Fibroblast of upper back skin (primary cell): ENCODE measurements at places on chromosomes 11 and 22.

DNA sequence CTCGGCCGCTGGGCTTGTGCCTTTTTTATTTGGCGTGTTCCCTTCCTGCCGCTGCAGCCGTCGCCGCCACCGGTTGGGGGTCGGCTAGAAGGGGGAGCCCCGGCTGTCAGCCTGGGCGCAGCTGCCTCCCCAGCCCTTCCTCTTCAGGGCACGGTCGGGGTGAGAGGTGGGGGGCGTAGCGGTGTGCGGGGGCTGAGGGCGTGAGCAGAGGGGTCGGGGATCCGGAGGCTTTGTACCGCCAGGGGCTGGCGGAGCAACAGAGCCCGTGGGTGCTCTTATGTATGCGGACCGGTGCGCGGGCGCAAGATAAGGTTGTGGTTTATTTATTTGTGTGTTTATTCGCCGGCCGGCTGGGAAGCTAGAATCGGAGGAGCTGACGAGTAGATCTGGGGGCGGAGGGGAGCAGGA lies 477 bp downstream of the ZBTB16 start:
- no peak for DNase-seq

DNA sequence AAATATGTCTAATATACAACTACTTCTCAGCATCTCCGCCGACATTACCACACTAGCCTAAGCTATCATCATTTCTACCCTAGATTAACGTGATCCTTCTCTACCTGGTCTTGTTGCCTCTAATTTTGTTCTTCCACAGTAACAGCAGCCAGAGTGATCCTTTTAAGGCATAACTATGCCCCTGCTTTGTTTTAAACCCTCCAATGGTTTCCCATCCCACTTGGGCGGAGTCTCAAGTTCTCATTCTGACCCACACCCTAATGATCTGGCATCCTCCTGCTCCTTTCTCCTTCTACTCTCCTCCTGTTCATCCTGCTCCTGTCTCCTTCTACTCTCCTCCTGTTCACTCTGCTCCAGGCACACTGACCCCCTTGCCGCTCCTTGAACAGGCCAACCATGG lies 31.9 kb upstream of the POU2AF1 start:
- DNase-seq: no peak

GRCh38 chr11:105910095-105910715 lies 111.8 kb downstream of the MSANTD4 start:
- no peak for DNase-seq

DNA sequence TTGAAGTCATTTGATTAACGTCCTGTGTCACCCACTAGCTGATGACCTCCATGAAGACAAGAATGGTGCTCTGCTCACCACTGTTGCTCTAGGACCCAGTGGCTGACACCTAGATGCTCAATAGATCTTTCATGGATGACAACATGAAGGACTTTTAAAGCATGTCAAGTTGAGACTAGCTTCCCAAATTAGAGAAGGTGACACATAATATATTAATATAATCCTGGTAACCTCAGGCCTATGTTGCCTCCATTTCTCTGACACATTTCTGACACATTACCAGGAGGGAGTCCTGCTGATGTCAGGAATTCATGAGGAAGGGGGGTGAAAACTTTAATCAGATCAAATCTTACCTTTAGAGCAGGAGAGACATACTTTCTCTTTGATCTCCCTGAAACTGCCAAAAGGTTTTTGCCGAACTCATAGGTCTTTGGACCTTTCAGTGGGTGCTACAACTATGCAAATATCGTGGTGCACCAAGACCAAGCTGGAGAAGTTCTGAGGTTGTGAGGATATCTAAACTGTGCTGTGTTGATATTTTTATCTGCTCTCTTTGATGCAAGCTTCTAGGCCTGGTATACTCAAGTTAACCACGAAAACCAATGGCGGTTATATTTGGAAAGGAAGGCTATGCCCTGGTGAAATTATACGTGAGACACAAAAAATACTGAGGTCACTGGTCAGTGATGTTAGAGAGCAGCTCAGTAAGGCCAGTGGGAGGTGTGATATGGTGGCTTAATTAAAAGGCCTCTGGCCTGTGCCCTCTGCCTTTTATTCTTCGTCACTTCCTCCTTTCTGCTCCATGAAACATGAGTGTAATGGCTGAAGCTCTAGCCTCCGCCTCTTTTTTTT lies 13.2 kb upstream of the AMPD3 start:
- no peak for DNase-seq

- no peak for DNase-seq
These were observed 157.0 kb downstream of the BRD1 start for GRCh38 chr22:49670456-49671330.

- DNase-seq: no peak
These were observed 182.0 kb downstream of the CHST1 start for GRCh38 chr11:45483416-45483815.

GRCh38 chr11:59173080-59173963 lies 1.4 kb downstream of the DTX4 start:
- DNase-seq: peak; percentile 28

DNA sequence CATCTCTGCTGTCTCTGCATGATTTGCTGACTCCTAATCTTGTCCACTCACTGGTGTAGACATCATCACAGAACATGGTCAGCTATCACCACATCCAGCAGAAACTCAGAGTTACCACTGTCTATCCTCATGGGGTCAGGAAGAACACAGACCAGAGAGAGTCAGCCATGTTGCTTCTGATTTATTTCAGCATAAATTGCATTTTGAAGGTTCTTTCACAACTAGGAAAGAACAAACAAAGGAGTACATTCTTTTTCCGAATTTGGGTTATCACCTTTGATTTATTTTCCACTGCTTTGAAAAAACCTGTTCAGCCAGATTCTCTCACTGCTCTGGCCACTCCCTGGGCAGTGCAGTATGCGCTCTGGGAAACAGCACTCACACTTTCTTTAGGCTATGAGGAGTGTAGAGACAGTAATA lies 172.0 kb upstream of the MTMR2 start:
- no peak for DNase-seq

GRCh38 chr11:118338637-118339061 lies 3.9 kb downstream of the CD3D start:
- no peak for DNase-seq

GRCh38 chr11:117058761-117059261 lies 39.4 kb downstream of the SIK3 start:
- DNase-seq: peak; percentile 71

- DNase-seq: no peak
These were observed 137.0 kb downstream of the ATG16L2 start for GRCh38 chr11:72951193-72951592.

DNA sequence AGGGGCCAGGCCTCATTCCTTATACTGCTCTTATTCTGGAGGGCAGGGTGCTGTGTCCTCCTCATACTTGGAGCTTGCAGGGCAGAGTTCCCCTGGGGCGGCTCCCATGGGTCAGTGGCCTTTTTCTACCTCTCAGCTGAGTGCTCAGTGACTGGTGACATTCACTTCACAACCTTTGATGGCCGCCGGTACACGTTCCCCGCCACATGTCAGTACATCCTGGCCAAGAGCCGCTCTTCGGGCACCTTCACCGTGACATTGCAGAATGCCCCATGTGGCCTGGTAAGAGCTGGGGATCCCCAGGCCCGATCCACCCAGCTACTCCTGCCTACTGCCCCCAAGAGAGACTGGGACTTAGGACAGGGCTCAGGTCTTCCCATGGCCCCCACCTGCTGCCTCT lies 14.5 kb downstream of the OTOG start:
- no peak for DNase-seq

DNA sequence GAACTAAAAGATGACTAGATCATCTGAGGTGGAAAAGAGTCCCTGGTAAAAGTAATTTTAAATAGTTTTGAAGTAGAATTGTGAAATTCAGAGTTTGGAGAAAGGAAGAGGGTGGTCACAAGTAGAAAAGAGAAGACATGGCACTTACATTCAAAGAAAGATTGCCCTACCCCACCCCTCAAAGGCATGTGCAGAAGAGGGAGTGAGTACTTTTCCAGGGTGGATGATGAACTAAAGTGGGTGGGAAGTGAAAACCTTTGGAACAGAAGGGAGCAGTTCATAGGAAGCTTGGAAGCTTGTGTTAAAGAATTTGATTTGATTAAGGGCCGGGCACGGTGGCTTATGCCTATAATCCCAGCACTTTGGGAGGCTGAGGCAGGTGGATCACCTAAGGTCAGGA lies 23.6 kb downstream of the SREBF2 start:
- DNase-seq: no peak

DNA sequence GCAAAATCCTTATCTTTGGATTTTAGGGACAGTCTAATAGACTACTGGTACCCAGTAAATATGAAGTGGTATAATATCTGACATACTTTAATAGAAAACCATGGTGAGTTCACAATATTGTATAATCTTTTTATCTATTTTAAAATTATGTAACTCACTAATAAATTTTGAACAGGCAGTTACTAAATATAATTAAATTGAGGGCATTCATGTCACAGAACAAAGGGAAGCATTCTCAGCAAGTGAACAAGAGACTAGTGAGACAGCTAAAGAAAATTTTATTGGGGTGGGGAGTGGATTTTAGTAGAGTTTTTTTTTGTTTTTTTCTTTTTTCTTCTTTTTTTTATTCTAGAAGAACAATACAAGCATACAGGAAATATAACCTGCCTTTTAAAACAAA lies 55.0 kb downstream of the DNAJC24 start:
- DNase-seq: no peak

DNA sequence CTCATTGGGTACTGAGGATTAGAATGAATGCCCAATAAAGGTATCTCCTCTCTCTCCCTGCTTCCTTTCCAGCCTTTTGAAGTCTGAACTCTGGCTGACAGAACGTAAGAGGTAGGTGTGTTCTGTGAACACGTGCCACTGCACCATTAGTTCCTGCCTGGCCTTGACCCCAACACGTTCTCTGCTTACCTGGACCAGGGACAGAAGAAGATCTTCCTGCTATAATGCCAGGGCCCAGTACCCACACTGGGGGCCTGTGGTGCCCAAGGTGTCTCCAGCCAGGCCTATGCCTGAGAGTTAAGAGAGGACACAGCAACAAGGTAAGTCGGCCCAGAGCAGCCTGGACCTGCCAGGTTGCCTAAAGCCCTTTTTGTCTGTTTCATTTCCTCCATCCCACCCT lies 147.7 kb upstream of the TIMP3 start:
- DNase-seq: no peak

GRCh38 chr11:132347156-132348090 lies 977.0 kb downstream of the NTM start:
- no peak for DNase-seq

DNA sequence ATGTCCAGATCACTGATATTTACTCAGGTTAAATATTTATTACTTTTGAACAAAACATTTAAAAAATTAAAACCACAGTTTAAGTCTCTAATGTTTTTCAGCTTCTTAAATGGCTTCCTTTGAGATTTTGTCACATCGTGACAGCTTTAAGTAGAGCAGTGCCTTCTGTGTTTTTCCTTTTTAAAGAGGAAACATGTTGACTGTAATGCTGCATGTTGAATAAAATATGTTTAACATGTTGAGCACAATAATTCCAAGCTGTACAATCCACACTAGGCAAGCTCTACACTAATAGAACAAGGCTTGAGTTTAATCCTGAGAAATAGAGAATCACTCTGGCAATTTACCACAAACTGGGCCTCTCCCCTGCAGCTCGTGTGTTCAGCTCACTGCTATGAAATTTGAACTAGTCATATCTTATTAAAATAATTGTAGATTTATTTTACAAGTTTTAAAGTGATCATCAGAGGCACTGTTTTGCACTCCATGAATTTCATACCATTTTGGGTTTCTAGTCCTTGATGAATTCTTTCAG lies 368.3 kb downstream of the SOX6 start:
- no peak for DNase-seq

DNA sequence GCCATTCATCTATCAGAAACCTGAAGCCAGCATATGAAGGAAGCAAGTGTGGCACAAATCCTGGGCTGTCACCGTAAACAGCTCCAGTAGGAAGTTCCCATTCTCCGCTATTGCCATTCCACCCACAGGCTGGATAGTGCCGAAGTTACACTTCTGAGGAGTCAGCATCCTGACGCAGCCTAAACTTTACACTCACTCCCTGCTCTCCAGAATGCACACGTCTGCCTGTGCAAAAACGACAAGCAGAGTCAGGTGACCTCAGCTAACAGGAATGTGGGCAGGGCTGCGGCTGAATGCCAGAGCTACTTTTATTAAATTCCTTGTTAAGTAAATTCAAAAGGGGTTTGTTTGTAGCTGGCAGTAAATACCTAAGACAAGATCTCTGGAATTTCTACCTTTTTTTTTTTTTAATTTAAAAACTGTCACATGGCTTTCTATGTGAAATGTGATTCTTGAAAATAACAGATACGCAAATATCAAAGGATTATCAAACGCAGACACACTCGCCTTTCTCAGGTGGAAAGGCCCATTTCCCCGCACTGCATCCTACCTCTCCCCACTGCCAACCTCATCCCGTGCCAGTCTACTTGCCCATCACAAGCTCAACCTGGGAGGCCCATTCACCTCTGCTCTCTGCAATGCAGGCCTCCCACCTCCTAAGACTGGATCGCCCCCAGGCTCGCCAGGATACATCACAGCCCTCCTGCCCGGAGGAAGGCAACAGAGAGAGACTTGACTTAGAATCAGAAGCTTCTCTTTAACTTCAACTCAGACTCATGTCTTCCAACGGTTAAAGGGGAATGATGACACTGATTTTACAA lies 33.5 kb downstream of the NFRKB start:
- peak; percentile 95 for DNase-seq

DNA sequence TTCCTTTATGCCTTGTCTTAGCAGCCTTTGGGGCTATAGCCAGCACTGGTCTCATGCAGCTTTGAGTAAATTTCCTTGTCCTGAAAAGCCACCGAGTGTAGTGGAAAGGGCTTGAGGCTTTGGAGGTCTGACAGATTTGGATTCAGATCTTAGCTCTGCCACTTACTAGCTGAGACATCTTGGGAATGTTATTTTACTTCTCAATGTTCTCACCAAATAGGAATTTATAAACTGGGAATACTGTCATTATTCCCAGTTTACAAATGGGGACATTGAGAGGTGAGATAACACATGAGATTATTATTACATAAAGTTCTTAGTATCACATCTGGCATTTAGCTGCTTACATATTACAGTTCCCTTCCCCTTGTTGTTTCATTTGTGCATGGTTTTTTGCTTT lies 95.5 kb downstream of the COMMD9 start:
- no peak for DNase-seq

DNA sequence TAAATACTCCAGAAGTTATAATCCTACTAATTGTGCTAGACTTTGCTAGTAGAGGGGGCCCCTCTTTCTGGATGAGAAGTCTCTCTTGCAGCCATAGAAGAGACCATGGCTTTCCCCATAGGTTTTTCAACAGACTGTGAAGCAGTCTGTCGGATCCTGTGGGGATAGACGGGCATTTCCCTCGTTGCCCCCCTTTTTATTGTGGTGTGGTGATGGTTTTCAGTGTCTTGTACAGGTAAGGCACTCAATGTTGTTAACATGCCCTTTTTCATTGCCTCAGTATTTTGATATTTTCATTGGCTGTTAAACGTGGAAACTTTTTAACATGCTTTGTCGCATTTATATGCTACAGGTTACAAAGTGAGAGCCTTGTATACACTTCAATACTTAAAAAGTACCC lies 16.4 kb upstream of the GAS2L1 start:
- no peak for DNase-seq

DNA sequence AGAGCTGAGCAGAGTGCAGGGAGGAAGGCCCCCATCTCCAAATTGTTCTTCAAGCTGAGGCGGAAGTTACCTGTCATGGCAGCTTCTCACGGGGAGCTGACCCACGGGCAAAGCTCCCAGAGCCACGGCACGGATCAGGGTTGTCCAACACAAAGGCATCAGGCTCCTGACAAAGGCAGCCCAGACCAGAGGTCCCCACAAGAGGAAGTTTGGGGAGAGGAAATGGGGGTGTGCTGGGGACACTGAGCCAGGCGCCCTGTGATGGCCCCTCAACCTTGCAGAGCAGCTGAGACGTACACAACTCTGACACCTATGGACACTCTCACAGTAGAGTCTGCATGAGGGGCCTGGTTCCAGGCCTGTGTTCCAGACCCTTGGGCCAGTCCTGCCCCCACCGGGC lies 95.6 kb downstream of the CTTN start:
- no peak for DNase-seq
